Stimulated activated CD4-positive, alpha-beta T cell treated with anti-CD3 and anti-CD28 coated beads, Interleukin-15, amount 100 ng/mL, for 1 hour (primary cell): ENCODE measurements at places on chromosomes 12 and 14.

DNA sequence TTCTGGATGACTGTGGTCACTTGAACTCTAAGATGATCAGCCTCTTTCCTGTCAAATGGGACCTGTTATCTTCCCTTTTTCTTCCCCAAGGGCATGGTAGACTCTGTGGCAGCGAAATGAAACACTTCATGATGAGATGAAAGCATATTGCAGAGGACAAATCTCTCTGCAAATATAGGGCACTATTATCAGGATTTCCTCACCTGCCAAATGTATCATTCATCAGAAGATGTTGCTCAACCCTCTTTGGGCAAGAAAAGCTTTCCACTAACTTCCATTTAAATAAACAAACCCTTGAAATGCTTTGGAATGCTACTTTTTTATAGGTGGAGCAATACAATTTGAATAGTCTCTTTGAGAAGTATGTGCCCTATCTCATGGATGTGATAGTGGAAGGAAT is 105.0 kb downstream of the DNAH10 start:
- DNase-seq: no peak

DNA sequence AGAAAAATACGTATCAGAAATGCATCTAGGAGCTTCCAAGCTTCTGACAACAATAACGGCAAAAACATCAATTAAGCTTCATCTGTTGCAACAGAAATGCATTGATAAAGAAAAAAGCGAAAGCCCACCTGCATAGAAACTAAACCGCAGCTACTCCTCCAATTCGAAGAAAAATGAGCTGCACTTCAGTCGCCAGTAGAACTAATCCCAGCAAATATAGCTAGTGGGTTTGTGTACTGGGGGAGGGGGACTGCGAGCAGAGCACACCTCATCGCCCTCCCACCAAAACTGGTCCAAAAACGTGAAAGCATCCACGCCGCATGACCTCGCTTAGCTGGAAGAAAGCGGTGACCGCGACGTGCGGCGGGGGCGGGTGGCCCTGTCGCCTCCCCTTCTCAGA is 1.2 kb downstream of the SLC35F4 start:
- DNase-seq: no peak

- DNase-seq: no peak
Observed at GRCh38 chr12:84779169-84779568, 133.4 kb downstream of the SLC6A15 start.

DNA sequence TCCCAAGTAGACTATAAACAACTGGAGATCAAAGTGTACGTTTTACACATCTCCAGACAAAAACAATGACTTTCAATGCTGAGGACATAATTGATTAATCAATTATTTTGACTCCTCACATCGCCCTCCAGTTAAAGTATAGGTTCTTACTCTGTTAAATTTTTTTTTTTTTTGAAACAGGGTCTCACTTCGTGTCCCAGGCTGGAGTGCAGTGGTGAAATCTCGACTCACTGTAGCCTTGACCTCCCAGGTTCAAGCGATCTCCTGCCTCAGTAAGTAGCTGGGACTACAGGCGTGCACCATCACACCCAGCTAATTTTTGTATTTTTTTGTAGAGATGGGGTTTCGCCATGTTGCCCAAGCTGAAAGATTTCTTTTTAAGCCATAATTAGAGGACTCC is 938 bp upstream of the CCNB1IP1 start:
- DNase-seq: no peak

- no peak for DNase-seq
Observed at GRCh38 chr12:109236257-109236656, 72.8 kb downstream of the FOXN4 start.

GRCh38 chr12:56931474-56931978 is 2.7 kb downstream of the SDR9C7 start:
- DNase-seq: no peak

- DNase-seq: no peak
Observed at GRCh38 chr14:81797315-81797714, 263.7 kb upstream of the SEL1L start.

DNA sequence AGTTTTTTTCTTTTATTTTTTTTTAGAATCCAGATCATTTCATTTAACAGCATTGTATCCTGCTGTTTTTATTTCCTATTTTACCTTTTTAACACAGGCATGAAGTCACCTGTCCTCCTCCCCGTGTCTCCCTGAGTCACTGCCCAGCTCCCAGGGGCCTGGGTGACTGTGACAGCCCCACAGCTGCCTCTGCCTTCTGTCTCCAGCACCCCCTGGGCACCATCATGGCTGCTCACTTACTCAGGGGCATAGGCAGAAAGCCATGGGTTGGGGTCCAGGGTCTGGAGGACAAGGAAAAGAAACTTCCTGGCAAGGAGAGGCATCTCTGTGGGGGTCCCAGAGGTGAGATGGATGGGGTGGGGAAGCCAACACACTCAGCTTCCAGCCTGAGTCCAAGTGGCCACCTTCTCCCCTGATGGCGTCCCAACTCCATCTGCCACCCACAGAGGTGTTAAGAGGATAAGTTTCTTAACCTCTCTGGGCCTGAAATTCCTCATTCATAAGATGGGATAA is 25.3 kb downstream of the TMEM63C start:
- DNase-seq: no peak

DNA sequence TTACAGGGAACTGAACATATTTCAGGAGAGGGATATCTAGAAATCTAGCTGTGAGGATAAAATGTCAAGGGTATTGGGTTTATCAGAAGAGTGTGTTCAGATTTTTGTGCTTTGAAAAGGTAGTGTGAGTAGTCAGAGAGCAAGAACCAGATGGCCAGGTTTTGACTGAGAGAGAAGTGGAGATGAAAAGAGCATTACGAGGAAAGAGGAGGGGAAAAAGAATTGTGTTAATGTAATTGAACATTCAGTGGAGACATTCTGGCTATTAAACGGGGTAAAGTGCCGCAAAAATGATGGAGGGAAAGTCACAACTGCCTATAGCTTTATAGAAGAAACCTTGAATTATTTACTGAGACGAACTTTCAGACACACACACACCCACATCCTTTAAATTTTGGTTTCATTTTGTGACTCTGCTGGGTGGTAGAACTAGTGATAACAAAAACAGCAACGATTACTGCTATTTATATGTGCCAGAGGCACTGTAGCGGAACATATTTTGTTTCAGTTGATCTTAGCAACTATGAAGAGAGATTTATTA is 213.6 kb downstream of the ERC1 start:
- no peak for DNase-seq

- DNase-seq: no peak
Observed at GRCh38 chr14:104341532-104342434, 203.4 kb downstream of the KIF26A start.

DNA sequence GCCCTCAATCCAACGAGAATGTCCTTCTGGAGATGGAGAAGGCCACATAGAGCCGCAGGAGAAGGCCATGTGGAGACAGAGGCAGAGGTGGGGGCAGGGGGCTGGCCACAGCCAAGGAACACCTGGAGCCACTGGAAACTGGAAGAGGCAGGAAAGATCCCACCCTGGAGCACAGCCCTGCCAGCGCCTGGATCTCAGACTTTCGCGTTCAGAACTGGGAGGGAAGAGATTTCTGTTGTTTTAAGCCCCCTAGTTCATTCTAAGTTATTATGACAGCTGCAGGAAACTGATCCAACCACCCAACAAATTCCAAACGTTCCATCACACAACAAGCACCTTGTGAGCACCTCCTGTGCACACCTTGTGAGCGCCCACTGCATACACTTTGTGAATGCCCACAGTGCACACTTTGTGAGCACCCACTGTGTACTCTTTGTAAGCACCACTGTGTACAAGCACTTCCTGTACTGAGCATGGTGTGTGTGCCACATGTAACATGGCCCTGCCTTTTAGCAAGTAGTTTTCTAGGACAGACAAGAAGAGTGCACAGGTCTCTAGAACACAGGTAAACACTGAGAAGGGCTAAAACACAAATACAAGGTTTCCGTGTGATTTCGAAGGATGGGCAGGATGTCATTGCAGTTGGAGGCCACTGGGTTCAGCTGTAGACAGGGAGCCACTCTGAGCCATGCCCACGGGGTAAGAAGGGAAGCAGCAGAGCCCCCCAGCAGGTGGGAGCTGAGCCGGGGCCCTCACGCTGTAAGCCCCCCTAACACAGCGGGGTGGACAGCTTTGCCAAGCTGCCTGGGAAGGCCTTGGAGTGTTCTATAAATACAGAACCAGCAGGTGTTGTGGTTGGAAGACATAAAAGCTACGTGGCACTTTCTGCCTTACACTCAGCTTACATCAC is 15.4 kb downstream of the RIMBP2 start:
- no peak for DNase-seq

GRCh38 chr14:24252289-24253124 is 10.1 kb upstream of the TINF2 start:
- no peak for DNase-seq

DNA sequence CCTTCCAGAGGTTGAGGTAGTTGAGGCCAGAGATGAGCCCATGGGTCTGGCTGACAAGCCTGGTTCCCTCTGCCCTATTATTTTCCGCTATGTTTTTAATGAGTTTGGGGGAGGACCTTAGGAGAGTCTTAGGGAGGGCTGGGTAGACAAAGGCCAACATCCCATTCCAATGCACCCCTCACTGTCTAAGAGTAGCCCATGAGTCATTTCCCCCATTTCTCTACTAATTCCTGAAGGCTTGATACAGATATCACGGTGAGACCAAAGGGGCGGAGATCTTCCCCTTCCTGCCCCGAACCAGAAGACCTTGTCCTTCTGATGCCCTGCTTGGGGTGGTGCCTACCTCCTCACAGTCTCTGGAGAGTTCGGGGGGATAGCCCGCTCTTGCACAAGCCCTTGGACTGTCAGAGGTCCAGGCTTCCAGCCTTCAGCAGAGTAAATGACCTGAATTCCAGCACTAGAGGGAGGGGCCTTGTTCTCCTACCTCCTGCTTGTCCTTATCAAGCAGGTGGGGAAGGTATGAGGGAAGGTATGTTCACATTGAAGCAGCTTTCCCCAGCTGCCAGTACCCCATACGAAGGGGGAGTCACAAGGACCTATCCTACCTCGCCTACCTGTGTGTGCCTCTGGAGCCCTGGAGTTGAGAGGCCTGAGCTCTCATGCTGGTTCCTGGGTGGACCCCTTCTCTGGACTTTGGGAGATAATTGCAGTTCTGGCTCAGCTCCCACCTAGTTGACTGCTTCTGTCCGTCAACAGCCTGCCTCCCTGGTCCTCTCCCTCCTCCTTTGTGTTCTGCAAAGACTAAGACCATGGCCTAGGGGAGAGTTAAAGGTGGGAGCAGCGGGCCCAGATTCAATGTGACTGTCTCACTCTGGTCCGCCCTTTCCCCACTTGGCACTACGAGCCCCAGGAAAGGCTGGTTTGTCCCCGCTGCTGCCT is 3.7 kb downstream of the PSMB11 start:
- no peak for DNase-seq

DNA sequence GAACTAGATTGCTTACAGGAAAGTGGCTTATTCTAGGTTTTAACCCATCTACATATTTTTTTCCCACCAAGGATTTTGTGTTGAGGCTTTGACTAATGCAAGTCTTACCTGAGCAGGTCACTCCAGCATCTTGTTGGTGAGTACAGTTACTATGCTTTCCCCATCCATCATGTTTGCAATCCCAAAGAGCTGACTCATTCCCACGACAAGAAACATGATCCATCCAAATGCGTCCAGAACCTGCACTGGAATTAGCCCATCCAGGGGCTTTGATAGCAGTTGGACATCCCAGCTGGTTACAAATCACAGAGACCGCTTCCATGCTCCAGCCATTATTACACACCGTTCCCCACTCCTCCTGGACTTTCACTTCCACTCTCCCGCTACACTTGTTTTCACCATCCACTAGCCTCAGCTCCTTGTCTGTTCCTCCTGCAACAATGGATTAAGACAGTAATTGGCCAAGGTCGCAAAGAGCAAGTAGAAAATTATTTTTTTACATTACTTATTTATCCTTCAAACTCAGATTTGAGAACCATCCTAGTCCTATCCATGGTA is 2.5 kb downstream of the CD163 start:
- DNase-seq: no peak

DNA sequence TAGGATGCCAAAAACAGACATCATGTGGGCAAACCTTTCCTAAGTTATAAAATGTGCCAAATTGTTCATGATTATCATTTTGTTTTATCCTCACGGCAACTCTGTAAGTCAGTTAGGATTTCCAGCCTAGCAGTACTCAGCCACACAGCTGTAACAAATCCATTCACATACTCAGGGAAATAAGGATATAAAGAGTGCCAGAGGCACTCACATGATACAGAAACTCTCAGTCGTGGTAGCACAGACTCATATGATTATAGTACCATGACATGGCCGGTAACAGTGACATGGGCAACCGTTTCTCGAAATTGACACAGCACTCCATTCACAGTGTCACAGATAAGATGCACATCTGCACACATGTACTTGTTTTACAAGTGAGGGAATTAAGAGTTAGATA is 344.2 kb downstream of the LRIG3 start:
- no peak for DNase-seq

- DNase-seq: no peak
Observed at GRCh38 chr12:12613344-12613743, 1.7 kb downstream of the CREBL2 start.

- no peak for DNase-seq
Observed at GRCh38 chr12:85883763-85884162, 9.7 kb downstream of the NTS start.

- DNase-seq: no peak
Observed at GRCh38 chr12:78863482-78864402, 832 bp upstream of the SYT1 start.

DNA sequence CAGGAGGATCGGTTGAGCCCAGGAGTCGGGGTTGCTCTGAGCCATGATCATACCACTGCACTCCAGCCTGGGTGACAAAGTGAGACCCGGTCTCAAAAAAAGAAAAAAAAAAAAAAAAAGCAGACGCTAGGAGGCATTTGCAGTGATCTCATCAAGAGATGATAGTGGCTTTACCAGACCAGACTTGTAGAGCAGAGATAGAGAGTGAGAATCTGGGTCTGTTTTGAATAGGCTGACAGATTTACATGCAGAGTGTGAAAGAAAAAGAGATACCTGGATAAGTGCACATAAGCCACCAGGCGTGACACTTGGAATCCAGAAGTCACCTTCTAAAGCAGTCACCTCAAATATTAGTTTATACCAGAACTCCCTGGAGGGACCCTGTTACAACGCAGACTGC is 21.1 kb upstream of the FLRT2 start:
- no peak for DNase-seq

GRCh38 chr12:11894890-11895289 is 175.8 kb upstream of the BCL2L14 start:
- DNase-seq: no peak

DNA sequence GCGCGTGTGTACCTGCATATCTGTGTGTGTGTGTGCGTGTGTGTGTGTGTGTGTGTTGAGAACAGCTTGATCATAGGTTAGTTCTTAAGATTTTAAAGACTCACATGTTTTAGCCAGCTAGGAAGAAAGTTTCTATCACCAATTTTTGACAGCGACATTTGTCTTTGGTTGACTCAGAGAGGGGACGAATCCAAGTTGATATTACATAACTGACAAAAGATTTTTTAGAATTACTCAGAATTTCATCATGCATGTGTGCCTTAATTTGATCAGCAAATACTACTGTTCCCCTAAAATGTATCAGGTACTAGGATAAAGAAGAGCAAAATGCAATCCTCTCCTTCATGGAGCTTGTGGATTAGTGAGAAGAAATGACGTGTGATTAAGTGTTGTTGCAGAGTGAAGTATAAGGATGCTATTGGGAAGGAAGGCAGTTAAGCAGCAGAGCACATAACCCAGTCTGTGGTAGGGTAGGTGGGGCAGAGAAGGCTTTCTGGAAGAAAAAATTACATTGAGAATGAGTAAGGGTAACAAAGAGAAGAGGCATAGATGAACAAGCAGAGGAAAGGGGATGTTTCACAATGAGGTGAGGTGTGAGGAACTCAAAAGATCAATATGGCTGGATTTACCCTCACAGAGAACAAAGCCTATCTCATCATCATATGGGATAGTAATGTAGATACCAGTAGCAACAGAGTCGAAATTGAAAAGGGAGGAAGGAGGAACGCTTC is 77.5 kb downstream of the ELK3 start:
- DNase-seq: no peak
